ENCODE measurements at places on chromosomes 5 and 9.

GRCh38 chr9:34203992-34204635 is 25.3 kb downstream of the UBAP1 start:
- no peak for DNase-seq

GRCh38 chr9:98568234-98568908 is 140.4 kb downstream of the GABBR2 start:
- DNase-seq, result no peak

GRCh38 chr5:13529300-13529699 is 415.2 kb downstream of the DNAH5 start:
- no peak for DNase-seq

GRCh38 chr5:93281980-93282772 is 298.8 kb downstream of the NR2F1-AS1 start:
- no peak for DNase-seq

- no peak for DNase-seq
Measured at GRCh38 chr5:114265432-114266060, 96.3 kb upstream of the KCNN2 start.

DNA sequence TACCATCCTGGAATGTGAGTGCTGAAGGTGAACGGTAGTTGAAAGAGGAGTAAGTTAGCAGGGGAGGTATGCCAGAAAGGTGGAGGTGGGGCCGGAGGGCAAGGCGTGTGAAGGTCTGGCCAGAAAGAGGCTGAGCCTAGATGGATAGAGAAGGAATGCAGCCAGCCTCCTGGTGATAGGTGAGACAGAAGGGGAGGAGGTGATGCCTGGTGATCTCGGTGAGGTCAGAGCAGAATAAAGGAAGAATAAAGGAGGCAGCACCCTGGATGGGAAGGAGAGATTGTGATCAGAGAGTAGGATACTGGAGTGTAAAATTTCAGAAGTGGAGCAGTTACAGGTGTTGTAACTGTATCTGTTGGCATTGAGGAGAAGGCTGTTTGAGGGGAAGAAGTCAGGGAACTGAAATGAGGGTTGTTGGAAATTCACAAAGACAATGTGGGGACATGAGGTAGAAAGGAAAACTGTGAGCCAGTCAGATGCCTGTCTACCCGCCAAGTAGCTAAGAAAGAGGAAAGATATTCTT is 2.0 kb downstream of the GNG10 start:
- DNase-seq, result no peak

GRCh38 chr9:106111039-106111730 is 416.8 kb downstream of the TMEM38B start:
- DNase-seq, result peak; percentile 88

- DNase-seq, result no peak
Measured at GRCh38 chr9:121399126-121399882, 29.3 kb upstream of the STOM start.

DNA sequence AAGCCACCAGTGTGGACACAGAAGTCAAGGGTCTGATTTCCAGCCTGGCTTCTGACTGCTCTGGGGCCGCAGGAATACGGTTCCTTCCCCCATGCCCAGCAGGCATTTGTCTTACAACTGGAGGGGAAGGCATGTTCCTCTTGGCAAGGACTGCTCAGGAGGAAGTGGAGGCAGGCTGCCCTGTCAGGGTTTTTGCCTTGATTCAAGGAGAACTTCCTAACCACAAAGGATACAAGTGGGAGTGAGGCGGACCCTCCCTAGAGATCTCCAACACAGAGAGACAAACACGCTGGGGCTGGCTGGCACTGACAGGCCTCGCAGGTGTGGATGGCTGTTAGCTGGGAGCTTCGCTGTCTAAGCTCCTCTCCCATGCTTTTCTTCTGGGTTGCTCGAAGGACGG is 19.1 kb downstream of the TGFBI start:
- no peak for DNase-seq

- no peak for DNase-seq
Measured at GRCh38 chr5:169521366-169521983, 62.1 kb upstream of the SPDL1 start.

- no peak for DNase-seq
Measured at GRCh38 chr5:63249960-63250359, 671.3 kb downstream of the LRRC70 start.

- no peak for DNase-seq
Measured at GRCh38 chr9:18350995-18351595, 122.9 kb upstream of the ADAMTSL1 start.

DNA sequence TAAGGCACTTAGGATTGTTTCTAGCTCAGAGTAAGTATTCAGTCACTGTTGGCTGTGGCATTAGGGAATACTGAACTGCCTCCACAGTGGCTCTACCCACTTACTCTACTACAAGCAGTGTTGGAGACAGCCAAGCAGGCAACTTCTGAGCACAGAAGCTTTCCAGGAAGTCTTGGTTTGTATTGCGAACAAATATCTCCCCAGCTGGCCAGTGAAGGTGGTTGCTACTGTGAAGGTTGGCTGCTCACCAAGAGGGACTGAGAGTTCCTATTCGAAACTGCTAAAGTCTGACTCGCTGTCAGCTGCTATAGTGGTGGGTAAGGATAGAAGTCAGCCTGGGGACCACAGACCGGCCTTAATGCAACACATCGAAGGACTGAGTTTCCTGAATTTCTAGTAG is 319.1 kb downstream of the KIF4B start:
- no peak for DNase-seq

DNA sequence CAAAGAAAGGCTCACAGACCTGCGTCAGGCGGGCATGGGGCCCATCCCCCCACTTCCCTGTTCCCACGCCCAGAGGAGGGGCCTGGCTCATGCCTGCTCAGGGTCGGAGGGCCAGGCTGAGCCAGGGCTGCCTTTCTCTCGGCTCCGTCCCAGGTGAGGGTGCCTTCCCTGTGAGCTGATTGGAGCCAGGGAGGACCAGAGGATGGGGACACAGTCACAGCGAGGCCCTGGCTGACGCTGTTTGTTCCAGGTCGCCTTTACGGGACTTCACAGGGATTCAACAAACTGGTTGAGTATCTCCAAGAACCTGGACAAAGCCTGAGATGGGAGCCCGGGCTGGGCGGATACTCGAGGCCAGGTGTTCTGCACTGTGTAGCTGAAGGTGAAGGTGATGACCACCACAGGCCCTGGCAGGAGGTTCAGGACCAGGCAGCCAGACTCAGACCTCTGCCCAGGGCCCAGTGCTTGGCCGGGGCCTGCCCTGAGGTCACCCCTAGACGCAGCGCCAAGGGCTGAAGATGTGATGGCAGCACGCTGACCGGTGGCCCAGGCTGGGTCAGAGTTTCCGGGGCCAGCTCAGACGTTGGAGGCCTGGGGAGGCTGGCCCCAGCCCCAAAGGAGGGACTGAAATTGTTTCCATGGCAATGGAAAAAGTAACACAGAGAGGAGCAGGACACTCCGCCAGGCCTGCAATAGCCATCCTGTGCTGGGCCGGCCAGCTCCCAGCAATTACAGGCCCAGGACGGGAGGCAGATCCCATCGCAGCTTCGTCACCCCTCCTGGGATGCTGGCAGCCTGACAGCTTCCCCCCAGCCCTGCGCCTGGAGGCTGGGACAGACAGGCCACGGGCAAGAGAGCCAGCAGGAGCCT is 65.3 kb upstream of the ADAMTS2 start:
- DNase-seq, result no peak

DNA sequence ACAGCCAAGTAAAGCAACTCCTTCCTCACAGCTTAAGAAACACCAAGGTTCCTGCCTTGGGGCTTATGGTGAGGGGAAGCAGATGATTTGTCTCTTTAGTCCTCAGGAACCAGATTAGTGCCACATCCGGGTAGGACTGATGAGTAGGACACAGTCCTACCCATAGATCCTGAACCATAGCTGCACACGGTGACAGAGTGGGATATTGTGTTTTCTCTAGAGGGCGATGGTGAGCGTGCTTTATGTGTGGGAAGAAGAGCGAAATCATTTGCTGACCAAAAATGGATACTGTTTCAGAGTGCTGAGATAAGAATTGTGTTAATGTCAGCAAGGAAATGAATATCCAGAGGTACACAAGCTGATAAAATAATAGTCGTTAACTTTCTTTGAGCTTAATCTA is 209.0 kb upstream of the FBXL7 start:
- no peak for DNase-seq

DNA sequence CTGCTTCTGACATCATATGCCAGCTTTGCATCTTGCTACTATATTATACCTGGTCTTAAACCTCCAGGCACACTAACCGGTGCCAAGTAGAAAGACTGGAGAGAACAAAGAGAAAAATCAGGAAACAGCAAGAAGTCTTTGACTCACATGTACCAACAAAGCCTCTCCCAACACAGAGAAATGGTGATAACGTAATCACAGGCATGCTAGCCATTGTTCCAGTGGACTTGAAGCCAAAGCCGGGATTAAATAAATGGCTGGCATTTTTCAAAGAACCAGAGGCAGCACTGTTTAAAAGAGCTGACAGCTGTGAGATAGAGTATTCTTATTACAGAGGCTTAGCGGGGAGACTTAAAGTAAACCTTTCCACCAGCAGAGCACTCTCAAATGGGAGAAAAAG is 148.4 kb upstream of the NFIL3 start:
- DNase-seq, result no peak

- peak; percentile 47 for DNase-seq
Measured at GRCh38 chr5:73437101-73437776, 11.3 kb downstream of the FOXD1 start.

DNA sequence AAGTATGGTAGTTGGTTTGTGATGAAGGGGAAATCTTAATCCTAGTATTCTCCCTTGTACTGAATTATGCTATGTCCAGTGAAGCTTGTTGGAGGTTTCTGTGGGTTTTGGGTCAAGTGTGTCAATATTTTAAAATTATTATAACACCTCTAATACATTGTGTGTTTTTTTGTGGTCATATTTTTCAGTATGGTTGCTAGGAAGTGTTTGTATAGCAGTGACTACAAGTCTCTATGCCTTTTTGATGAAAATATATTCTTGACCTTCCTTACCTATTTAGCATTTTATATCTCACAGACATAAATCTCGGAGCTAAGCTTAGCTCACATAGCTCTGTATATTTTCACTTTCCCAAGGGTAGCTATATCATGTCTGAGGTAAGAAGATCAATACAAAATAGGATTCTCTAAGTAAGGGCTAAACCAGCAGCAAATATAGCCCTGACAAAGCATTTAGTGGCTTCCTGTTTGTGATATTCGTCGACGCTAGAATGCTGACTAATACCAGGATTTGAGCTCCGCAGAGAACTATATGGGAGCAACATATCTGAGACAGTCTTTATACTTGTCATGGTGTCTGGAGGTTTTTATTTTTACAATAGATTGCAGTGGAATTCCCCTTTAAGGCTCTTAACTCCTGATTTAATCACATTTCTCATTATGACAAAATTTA is 82.3 kb downstream of the MACIR start:
- DNase-seq, result no peak

GRCh38 chr5:173758676-173759075 is 129.5 kb upstream of the CPEB4 start:
- DNase-seq, result no peak

GRCh38 chr9:111615928-111616327 is 15.2 kb upstream of the DNAJC25 start:
- no peak for DNase-seq
